HCT116 (cell line): ENCODE measurements at places on chromosomes 5 and 9. TPM values are rescaled to one million over a fixed set of nuclear protein-coding genes. Genes with fewer than 3 reads are reported as not detected.

DNA sequence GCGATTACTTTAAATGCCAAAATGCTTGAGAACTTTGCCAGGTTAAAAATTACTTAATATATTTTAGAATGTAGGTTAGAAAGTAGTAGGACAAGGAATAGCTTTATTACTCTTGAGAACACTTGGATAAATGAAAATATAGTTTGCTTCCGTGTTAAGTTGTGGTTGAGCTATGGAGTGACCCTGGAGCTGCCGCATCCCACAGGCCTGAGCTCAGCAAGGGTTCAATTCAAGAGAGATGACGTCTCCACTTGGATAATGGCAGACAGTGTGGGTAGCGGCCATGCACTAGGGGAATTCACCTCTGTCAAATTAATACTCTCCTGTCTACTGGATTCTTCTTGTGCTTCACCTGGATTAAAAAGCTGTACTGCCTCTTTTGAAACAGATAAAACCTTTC lies 105.0 kb downstream of the GAPVD1 start:
- no peak for DNase-seq

DNA sequence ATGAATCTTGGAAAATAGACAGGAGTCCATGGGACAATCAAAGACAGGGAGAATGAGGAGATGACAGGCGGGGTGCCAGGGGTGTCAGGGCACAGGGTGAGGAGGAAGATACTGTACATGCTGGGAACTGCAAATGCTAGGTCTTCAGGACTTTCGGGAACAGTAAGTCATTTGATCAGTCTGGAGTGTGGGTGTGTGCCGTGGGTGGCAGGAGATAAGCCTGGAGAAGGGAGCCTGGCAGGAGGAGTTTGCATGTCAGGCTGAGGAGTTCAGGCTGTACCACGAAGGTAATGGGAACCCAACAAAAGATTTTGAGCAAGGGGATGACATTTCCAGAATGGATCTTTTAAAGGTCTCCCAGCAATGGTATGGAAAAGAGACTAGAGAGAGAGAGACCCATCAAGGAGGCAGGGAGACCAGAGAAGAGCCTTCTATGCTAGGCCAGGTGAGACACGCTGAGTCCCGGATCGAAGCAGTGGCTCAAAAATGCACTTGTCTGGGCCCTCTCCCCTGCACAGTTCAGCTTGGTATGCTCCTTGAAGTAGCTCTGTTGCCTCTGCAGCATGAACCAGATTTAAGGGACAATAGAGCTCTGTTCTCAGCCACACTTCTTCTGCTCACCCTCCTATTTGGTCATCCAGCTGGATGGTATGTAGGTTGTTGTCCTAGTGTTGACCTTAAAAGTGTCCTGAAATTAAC lies 77.0 kb upstream of the FER start:
- no peak for DNase-seq

- no peak for DNase-seq
These were observed 1.6 kb upstream of the TXN start for GRCh38 chr9:110257956-110258355.

- DNase-seq: no peak
These were observed 505.1 kb downstream of the TLR4 start for GRCh38 chr9:118209343-118209742.

DNA sequence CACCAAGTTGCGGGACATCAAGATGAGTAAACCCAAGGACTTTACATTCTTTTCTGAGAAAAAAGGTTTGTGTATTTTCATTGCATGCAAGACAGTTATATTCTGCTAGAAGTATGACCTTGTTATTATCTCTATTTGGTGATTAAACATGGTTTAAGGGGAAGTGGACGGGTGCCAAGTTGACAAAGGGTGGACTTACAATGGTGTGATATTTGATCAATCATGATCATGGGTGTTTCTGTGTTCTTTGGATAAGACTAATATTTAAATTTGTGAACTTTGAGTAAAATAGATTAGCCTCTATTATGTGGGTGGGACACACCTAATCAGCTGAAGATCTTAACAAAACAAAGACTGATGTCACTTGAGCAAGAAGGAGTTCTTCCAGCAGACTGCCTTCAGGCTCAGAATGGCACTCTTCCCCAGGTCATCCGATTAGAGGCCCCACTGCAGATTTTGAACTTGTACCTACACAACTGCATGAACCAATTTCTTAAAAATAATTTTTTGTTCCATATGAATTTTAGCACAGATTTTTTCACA lies 782.9 kb downstream of the CDH12 start:
- no peak for DNase-seq

- no peak for DNase-seq
These were observed 10.1 kb downstream of the EDIL3 start for GRCh38 chr5:84374568-84374967.

SLC12A7 gene
- total RNA-seq: 29.6 TPM

SLC27A6 gene
- total RNA-seq: 7.9 TPM

DNA sequence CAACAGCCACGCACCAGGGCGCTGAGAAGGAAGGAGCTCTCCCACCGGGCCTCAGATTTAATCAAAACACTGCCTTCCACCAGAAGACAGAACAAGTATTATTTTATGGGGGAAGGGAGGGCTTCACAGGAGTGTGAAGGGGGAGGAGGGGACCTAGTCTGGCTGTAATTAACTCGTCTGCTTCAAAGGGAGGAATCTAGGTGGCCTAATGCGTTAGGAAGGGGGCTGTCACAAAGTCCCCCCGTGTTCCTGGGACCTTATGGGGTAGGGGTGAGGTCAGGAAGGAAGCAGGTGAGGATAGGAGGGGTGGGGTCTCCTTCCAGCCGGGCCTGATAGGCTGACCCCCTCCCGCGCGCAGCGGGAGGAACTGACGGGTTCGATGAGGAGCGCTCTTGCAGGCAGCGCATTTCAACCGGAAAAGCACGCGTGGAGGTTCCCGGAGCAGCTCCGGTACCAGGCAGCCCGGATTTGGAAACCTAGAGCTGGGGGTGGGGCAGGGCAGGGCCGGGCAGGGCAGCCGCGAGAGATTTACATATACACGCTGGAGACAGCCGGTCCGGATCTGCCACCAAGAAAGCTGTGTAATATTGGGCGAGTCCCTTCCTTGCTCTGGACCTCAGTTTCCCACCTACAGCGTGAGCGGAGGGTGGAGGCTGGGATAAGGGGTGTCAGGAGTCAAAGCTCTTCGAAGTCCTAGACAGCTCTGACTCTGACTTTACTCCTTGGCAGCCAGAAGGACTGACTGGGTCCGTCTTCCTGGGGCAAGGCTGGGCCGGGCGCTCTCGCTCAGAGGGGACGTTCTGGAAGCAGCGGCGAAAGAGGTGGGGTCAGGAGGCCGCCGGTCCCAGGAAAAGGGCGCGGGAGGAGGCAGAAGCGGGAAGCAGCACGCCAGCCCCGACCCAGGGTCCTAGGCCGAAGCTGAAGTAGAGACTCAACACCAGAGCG lies 1.8 kb downstream of the SHB start:
- no peak for DNase-seq

SLC46A2 gene
- not detected for total RNA-seq

DNA sequence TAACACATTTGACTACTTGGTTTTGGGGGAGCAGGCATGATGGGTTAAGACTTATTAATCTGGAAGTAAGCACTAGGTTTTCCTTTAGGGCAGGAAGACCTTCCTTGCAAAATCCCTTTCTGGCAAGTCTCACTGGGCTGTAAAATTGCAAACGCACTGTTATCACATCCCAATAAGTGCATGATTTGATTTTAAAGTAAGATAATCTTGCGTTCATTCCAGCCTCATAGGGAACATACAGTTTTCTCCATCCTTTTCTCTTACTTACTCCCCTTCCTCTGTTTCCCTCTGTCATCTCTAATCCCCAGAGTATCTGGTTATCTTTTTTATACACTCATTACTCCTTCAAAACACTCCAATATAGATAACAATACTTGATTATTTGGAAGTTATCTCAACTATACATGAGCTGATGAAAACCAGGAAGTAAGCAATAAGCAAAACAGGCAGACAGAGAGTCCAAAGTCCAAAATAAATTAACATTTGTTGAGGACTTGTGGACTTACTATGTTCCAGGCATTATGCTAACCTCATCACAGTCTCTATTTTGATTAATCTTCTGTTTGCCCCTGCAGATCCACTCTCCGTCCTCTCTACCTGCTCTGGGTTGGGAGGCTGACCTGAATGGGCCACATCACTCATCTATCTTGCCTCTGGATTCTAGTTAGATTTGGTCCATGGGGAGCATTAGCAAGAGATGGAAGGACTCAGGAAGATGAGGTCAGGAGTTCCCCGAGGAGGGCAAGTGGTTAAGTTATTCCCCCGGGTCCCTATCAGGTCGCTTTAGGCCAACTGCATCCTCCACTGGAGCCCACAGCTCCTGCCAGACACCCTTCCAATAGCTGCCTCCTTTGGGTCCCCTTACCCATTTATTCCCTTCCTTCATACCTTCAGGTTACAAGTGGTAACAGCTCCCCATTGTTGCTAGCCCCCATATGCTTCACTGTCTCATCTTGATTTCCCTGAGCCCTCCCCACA lies 60.2 kb downstream of the SLC22A5 start:
- no peak for DNase-seq

- DNase-seq: no peak
These were observed 136.9 kb downstream of the RFK start for GRCh38 chr9:76257311-76257710.

GRCh38 chr5:90214991-90215390 lies 194.6 kb downstream of the CETN3 start:
- DNase-seq: no peak

DNA sequence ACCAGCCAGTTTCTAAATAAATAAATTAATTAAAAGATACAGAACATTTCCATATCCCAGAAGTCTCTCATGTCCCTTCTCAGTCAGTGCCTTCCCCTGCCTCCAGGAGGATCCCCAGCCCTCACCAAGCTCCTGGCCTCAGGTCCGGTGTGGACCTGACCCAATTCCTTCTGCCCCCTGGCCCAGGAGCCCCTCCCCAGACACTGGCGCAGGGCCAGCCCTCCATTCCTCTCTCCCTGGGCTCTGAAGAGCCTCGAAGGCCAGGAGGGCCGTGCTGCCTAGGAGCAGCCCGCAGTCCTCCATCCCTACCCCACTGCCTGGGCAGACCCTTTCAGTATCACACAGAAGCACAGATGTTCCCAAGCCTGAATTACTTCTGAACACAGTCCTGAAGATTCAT lies 61.8 kb upstream of the BARHL1 start:
- DNase-seq: no peak

GRCh38 chr9:221989-222776 lies 7.5 kb downstream of the DOCK8 start:
- no peak for DNase-seq

DNA sequence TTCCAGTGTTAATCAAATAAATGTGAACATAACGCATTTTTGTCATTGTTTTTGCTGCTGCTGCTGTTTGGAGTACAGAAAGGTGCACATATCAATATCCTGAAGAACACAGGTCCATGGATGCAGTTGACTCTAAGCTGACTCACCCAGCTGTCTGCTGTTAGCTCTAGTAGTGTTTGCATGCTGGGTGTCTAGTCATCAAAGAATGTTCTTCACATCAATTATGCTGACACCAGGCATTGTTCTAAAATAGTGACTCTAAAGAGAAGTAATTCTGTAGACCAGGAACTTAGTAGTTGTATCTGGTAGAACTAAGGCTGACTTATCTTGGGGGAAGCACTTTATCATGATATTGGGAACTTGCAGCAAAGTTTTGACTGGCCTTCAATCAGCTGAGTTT lies 55.7 kb upstream of the DPYSL3 start:
- DNase-seq: no peak

DNA sequence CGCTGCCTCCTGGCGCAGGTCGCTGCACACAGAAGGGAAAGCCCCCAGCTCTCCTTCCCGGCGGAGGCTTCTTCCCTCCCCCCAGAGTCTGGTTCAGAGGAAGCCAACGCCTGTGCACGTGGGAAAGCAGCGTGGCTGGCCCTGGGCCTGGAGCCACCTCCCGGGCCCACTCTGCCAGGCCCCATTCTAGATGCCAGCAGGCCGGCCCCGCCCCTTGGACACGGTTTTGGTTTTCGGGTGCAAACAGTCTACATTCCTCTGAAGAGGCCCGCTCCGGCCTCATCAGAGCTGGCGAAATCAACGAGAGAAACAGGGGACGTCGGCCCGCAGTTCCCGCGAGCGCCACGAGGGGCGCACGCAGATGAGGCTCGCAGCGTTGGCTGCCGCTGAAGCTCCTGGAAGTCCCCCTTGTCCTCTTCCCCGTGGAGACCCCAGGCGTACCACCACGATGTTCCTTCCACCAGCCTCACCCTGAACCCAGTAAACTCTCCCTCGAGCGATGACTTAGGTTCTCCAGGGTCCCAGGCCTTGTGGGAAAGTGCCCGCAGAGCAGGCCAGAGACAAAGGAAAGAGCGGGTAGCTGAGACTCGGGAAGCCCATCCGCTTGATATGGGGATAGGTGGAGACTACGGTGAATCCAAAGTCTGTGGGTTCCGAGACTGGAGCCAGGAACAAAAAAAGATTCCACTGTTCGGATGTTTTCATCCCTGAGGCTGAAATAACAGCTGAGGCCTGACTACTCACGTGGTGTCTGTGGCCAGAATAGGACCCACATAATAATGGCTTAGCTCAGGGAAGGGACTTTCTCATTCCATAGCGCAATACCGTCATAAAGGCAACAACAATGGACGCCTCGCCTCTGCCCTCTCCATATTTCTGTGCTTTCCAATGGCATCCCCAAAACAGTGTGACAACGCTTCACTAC lies 64.2 kb downstream of the KLF4 start:
- DNase-seq: peak; percentile 50

ORM2 gene
- total RNA-seq: 0.59 TPM

DNA sequence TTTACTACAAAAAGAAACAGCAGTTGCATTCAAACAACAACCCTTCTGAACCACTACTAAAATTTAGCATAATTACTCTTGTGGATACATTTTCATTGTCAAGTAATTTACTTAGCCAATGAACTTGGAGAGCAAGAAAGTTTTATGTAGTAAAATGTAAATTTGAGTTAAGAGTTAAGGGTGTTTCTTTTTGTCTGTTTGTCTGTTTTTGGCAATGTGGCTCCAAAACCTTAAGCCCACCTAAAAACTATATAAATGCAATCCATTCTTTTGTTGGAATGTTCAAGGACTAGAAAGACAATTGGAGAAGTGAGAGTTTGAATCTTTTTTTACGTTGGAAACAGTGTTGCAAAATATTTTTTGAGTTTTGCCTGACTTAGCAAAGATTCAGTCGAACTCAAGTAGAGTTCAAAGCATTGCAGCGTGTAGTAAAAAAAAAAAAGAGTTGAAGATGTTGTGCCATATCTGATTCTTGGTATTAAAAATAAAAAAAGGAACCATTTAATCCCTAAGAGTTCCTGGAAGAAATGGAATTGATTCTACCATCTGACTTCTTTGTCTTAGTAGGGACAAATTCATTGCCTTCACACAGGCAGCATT lies 867 bp downstream of the SYK start:
- no peak for DNase-seq

DNA sequence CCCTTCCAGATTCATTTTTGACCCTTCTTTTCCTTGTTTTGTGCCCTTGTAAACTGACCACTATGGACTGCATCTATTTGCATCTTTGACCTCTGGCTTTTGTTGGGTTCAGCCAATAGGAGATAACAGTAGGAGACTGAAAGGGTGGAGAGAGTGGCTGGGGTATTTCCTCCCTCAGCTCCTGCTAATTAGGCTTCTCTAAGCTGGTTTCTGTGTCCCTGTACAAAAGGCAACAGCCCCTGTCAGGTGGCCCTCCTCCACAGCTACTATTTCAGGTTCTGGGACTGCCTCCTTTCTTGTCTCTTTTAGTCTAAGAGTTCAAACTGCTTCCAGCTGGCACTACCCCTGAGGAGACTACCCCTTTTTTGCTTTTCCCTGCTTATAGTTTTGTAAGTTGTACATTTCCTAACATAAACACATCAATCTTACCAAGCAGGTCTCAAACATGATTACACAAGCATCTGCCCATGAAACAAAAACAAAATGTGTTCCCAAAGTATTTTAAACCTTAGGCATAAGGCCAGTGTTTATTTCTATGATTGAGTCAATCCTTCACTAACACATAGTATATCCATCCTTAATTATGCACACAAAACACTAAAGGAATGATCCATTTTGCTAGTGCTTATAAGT lies 262.0 kb upstream of the TRPM3 start:
- DNase-seq: no peak

SNX18 gene
- total RNA-seq: 16.0 TPM
